Skeletal muscle cell (primary cell): ENCODE measurements at places on chromosomes 11 and 22.

DNA sequence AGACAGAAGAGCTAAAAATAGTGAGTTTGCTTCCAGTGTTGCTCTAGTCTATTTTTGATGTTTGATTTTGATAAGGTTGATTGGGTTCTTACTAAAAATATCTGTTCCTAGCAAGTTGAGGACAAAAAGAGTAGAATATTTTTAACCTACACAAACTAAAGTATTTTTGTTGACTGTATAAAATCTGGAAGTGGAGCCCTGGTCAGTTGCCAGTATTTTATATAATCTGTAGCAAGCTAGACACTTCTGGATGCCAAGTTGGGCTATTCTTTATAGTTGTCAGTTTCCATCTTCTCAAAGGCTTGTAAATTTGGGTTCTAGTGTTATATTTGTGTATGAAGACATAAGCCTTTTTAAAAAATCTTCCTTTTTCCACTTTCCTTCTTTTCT is 56.7 kb downstream of the HSD17B12 start:
- DNase-seq, result no peak

DNA sequence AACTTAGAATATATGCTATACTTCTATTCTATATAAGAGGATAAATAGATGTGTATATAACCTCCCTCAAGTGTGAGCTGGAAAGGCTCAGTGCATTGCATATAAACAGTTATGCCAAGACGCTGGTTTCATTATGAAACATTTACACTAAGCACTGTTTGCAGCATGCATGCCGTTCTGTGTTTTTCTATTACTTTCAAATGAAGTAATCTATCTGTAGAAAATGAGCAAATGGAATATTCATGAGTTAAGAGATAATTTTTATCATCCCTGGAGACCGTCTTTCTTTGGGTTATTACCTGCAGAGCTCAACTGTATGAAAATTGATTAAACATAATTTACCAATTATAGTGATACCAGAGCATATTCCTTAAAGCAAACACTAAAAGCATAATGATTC is 925.7 kb upstream of the CCDC90B start:
- no peak for DNase-seq

DNA sequence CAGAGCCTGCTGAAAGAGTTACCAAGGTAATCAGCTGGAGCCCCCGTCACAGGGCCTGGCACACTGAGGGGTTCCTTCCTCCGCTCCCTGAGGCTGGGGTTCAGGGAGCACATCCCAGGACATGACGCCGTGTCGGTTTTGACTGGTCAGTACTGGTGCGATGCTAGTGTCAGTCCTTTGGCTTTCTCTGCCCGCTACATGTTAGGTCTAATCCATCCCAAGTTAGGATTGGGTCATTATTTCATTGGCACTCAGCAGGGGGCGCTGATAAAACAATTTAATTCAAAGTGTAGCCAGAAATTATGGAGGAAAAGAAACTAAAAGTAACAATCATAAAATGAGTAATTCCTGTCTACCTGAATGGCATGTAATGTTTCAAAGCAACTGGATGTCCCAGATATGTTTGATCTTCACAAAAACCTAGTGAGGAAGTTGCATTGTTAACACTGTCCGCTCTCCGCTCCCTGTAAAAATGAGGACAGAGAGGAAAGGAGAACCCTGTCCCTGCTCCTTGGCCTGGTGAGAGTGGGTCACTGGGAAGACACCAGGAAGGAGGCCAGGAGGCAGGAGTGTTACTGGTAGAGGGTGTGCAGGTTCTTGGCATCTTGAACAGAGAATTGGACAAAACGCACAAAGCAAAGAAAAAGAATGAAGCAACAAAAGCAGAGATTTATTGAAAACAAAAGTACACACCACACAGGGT is 27.1 kb downstream of the TSKU start:
- no peak for DNase-seq

GRCh38 chr22:24760708-24761306 is 13.7 kb downstream of the PIWIL3 start:
- no peak for DNase-seq

DNA sequence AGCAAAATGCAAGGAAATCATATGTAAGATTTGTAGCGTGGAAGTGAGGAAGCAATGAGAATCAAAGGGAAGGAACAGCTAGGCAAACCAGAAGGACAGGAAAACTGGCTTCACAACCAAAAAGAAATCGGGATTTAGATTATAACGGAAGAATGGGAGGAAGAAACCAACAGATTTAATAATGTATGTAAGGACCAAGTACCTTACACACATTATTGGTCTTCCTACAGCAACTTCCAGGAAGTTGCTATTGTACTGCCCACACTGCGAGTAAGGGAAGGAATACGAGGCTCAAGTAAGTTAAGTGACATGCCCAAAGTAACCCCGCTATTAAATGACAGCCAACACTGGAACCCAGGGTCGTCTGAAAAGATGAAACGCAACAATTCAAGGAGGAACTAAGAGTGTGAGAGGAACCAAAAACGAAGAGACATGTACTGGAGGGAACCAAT is 473 bp downstream of the TXN2 start:
- no peak for DNase-seq

- no peak for DNase-seq
Observed at GRCh38 chr11:47506373-47506772, 46.6 kb downstream of the CELF1 start.

DNA sequence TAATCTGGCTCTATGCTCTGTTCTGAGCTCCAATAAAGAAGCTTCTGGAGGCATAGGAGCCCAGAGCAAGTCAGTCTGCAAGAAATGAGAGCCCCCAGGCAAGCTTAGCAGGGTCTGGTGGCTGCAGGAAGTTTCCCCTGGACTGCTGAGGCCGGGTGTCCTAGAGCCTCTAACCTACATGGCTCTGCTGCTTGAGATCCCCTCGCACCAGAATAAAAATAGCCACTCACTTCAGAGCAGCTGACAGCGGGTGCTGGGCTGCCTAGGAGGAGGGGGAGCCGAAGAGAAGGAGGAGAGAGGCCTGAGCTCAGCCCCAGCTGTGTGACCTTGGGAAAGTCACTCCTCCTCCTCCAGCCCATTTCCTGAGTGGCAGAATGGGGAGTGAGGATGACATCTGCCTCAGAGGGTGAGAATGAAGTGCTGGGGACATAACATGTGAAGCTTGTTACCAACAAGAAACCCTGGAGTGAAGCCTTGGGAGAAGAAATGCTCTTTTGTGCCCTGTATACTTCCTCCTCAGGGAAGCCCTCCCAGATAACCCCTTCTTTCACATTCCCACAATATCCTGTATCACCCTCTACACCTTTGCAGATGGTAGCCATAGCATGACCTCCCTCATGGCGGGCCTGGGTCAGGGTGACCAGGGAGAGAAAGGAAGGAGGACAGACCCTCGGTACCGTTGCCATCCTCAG is 3.6 kb upstream of the INPP5J start:
- no peak for DNase-seq

DNA sequence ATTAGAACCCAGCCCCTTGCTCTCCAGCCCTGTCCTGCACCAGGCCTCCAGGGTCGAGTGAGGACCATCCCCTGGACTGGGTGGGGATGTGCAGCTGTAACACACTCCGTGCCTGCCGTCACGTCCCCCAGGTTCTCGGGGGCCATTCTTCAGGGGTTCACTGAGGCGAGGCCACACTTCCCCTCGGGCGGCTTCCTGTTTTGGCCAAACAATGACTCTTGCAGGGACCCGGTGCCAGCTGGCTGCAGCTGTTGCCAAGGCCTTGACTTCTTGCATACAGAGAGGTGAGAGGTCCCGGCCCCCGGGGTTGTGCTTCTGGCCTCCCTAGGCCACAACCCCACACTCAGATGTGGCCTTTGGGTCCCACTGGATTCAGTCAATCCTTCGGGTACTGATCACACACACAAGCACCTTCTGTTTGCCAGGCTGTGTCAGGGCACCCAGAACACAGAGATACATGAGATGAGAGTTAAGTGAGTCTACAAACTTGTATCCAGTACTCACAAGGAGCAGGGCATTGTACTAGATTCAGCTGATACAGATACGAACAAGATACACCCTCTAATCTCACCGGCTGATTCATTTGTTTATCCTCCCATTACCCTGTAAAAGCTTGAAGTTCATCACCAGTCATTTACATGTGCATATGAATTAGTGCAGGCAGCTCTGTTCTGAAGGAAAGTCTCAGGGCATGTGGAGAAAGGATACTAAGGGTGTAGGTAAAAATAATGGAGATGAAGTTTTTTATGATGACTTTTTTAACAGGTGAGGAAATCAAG is 32.9 kb downstream of the LRRC32 start:
- DNase-seq, result no peak

DNA sequence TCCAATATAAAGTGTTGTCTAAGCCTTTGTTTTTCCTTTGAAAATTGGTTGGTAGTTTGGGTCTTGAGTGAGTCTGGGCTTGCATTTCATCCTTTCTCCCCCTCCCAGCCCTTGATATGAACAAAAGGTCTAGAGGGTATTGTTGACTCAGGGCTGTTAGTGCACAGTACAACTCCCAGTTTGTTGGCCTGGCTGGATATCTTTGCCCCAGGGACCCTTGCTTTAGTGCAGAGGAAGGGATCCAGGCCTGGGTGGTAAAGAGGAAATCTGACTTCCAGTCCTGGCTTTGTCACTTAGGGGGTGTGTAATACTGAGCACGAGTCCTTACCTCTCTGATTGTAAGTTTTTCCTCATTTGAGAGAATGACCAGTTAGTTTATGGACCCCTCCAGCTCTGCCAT is 330.4 kb downstream of the TMEM135 start:
- DNase-seq, result no peak

- DNase-seq, result no peak
Observed at GRCh38 chr11:30992513-30992849, 377.1 kb downstream of the DCDC1 start.

- no peak for DNase-seq
Observed at GRCh38 chr11:1755692-1756561, 5.5 kb upstream of the IFITM10 start.

DNA sequence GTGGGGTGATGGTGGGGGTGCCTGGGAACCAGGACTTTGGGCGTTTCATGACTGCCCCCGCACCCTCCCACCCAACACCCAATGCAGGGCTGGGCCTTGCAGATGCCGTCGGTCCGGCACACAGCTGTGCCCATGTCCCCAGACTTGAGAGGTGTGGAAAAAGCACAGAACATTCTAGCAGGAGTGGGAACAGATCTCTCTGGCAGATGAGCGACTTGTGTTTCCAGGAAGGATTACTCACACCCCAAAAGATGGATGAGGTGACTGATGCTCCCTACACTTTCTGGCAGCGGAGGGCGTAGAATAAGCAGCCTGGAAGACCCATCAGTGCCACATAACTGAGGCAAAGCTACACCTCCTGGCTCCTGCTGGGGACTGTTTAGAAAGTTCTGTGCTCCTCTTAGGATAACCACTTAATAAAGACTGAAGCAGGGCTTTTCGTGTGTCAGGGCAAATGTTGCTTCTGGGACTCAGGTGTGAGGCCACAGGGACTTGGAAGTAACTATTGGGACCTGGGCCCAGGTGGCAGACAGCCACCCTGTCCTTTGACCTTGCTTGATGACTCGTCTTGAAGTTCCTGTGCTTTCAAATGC is 24.2 kb downstream of the FBLN1 start:
- DNase-seq, result no peak

DNA sequence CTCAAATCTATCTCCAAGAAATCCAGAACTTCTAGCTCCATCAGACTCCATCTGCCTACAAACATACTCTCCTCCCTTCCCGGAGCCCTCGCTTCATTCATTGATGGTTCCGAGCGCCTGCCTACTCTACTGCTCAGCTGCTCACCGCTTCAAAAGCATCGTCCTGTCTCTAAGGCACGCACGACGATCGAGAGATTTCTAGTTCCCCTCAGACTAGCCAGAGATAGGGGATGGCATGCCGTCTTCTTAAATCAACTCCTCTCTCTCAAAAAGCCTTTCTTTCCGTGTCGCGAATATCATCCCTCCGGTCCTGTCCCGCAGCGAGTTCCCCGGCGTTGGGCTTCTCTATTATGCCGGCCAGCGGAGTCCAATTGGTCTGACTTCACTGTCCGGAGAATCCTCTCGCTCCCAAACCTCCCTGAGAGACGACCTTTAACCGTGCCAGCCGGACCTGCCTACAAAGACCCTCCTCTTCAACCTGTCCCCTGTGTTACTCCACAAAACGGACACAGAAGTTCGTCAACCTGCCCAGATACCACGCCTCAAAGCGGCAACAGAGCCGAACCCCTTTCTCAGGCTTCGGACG is 592 bp downstream of the EEF1G start:
- no peak for DNase-seq

DNA sequence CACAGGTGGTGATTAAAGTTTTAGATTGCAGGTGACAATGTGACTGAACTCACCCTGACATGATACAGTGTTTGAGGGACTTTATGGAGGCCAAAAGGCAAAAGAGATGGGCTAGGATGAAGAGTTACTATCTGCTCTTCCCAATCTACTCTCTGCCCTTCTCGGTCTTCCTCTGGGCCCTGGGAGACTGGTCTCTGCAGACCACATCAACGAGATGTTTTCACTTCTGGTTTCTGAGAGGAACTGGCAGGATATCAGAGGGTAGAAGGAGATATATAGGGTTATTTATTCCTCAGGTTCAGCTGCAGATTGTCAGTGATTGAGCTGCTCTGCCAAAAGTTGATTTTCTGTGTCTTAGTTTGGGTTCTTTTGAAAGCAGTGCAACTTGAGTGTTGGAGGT is 32.4 kb upstream of the CD44 start:
- DNase-seq, result no peak

DNA sequence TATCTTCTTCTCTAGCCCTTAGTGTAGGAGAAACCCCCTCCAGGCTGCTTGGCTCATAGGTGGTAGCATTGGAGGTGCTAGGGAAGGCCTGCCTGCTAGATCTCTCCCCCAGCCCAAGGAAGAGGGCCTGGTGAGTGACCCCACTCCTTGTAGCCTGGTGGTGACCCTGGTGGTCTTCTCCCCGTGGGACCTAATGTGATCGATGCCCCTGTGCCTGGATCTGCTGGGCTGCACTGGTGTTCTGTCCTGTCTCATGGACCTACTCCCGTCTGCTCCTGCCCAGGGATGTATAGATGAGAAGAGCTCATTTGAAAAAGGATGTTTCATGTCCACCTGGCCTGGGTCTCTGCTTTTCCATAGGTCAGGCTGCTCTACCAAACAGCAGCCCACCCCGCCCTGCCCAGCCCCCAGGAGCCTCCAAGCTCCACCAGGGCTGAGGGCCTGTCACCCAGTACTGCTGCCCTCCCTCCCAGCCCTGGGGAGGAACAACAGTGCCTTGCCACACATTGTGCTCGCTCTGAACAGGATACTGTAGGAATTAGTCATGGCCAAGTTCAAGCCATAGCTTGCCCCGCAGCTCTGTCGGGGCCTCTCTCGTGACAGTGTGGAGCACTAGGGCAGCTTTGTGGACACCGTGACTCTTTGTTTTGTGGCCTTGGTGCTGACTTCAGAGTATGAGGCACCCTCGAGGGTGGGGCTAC is 19.7 kb downstream of the SLC37A2 start:
- peak; percentile 66 for DNase-seq
